ENCODE measurements at places on chromosomes 11 and 22.

DNA sequence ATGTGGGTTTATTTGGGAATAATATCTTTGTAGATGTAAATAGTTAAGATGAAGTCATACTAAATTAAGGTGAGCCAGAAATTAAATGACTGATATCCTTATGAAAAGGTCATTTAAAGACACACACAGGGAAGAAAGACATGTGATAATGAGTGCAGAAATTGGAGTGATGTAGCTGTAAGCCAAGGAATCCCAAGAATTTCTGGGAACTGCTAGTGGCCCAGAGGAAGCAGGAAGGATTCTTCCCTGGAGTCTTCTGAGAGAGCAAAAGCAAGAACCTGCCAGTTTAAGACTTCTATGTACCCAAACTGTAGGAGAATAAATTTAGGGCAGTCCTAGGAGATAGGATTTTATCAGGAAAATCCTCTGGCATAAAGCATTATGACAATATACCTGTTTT lies 66.9 kb downstream of the LRRC4C start:
- DNase-seq = no peak

GRCh38 chr11:2911785-2912391 lies 17.3 kb downstream of the PHLDA2 start:
- no peak for DNase-seq

- DNase-seq = no peak
Measured at GRCh38 chr22:48145738-48146137, 1383.3 kb downstream of the TBC1D22A start.

- DNase-seq = peak; percentile 95
Measured at GRCh38 chr11:57530596-57531507, at the start of gene TIMM10. Gene TIMM10 (minus strand): TSS chr11:57530754. CDS start chr11:57530189, 565 bp downstream.

GRCh38 chr11:130787973-130788570 lies 128.2 kb downstream of the SNX19 start:
- DNase-seq = no peak

GRCh38 chr11:99531468-99531867 lies 510.7 kb downstream of the CNTN5 start:
- DNase-seq = no peak

GRCh38 chr11:113841691-113842090 lies 33.7 kb downstream of the USP28 start:
- DNase-seq = no peak

GRCh38 chr11:32487270-32487669 lies 51.9 kb upstream of the WT1 start:
- no peak for DNase-seq

DNA sequence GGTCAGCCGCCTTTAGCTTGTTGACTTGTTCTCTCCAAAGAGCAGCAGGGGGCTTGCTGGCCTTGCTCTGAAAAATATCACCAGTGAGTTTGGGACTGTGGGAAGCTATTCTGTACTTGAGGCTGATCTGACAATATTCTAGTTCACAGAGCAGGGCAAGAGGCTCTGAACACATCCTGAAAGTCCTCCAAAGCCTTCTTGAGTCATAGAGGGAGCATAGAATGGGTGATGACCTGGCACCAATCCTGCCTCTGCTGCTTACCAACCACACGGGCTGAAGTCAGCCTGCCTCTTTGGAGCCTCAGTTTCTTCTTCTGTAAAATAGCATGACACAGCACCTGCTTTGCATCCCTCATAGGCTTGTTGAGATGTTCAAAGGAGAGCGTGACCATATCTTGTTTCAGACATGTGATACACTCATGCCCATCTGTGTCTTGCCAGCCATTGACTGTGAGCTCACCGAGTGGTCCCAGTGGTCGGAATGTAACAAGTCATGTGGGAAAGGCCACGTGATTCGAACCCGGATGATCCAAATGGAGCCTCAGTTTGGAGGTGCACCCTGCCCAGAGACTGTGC lies 96.6 kb downstream of the RRAS2 start:
- DNase-seq = no peak

DNA sequence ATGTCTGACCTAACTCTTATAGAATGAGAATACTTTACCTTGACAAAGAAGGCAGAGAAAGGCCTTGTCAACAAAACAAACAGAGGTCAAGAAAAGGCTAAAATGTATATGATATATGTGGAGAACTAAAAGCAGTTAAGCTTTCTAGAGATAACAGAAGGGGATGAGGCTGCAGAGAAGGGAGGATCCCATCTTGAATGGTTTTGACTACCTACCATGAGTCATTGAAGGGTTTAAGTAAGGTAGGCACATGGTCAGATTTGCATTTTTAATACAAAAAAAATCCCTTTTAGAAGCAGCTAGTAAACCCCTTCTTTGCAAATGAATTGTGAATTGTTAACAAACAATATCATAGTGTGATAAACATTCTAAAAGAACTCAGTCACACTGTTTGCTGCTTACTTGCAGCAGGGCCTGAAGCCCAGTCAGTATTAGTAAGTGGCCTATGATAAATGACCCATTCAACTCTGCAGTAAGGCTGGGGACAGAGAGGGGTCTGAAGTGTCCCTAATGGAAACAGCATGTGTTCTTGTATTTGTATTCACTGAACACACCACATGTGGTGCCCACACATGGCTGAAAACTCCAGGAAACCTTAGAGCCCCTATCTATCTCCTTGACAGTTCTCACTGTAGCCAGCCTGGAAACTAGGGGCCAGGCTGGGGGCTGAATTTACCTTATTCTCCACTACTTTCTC lies 328.8 kb upstream of the PITPNB start:
- no peak for DNase-seq

DNA sequence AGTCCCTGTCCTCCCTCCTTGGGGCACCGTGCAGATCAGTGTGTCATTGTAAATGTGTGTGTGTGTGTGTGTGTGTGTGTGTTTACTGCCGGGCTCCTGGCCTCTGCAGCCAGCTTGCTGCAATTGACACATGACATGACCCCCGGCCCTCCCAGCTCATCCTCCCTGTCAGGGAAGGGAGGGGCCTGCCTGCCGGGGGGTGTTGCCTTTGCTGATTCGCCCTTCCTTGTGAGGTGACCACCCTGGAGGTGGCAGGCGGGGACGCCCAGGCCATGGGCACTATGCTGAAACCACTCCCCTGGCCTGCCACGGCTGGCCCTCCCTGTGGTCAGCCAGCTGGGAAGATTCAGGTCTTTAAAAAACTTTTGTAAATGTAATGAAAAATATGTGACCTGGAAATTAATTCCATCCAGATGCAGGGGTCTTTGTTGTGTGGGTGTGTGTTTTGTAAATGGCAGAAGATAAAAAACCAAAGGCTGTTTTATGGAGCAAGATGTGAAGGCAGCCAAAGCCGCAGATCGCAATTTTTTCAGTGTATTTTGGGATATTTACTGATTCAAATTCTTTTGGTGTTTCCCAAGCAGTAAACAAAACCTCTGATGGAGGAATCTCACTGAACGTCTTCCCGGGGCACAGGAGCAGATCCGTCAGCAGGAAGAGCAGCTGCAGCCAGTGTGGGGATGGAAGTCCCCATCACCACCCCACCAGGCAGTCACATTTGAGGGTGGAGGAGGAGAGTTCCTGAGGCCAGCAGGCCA lies 23.2 kb downstream of the SHISAL1 start:
- no peak for DNase-seq

GRCh38 chr11:113722221-113722620 lies 16.1 kb upstream of the TMPRSS5 start:
- DNase-seq = no peak

- DNase-seq = no peak
Measured at GRCh38 chr11:57179681-57180080, 2.1 kb upstream of the LRRC55 start.

DNA sequence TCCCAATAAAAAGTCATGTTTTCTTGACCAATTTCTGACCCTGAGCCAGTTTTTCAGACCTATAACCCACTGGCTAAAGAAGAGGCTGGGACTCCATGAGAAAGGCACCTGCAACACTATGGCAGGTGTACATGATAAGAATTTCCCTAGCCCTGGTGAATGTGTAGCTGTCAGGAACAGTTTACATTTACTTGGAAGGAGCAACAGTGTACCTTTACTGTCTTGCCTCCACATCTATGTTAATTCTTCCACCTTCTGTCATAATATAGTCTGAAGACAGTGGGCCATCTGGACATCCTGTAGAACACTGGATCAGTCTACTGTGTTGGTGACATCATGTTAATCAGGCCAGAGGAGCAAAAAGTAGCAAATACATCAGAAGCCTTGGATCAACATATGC lies 72.1 kb upstream of the CD82 start:
- DNase-seq = no peak

DNA sequence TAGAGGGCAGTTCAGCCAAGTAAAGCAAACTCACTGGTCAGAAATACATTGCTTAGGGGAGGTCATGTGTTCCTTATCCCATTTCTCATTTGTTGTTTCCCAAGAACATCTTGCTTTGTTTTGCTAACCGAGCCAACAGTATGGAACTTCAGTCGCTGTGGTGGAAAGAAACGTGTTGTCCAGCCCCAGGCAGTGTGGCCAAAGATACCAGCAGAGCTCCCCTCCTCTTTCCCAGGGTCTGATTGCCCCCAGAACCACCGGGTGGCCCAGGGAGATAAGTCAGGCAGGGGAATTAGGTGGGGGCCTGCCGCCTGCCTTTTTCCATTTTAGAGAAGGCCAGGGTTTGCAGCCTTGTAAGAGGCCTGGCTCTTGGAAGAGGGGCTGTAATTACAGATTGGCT lies 98.7 kb upstream of the CRYBB3 start:
- no peak for DNase-seq

DNA sequence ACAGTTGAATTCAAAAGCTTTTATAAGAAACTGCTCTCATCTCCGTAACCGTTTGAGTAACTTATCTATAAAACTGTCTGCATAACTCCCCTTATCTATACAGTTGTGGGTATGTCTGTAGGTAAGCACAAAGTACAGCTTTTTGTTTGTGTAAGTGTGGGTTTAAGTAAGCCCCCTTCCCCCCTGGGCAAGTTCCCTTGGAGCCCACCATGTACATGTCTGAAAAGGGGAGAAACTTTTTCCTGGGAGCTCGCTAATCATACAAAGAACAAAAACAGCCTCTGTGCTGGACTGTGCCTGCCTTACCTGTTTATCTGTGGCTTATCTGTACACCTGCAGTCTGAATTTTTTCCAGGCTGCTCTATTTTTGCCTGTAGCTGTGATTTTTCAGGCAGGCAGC lies 36.3 kb upstream of the TMEM45B start:
- no peak for DNase-seq

GRCh38 chr22:45620706-45621105 lies 50.9 kb upstream of the ATXN10 start:
- no peak for DNase-seq

DNA sequence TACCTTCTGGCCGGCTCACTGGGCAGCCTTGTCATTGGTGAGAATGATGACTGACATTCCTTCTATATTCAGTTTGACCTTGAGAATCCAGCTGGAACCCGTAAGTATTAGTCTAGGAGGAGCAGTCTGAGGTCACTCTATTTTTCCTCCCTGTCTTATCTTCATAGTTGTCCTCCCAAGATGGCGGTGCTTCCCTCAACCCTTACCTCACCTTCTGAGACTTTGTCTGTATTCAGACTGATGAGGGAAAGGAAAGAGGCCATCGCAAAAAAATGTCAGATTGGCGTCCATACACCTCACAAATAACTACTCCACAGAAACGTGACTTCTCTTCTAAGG lies 6.0 kb downstream of the KREMEN1 start:
- DNase-seq = no peak

- DNase-seq = no peak
Measured at GRCh38 chr11:126686938-126687337, 313.6 kb downstream of the KIRREL3 start.

DNA sequence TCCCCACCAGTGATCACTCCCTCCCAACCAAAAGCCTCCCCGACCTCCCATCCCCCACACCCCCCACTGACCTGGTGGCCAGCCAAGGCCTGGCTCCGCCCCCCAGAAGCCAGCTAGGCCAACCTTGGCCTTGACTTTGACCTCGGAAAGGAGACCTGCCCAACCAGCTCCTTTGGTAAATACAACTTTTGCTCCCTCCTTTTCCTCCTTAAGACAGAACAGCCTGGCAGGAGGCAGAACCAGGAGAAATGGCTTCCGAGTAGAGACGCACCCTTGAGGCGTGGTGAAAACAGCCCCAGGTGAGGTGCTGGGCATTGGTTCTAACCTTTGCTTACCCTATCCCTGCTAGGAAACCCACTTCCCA lies 27.0 kb downstream of the PLEKHA7 start:
- no peak for DNase-seq

DNA sequence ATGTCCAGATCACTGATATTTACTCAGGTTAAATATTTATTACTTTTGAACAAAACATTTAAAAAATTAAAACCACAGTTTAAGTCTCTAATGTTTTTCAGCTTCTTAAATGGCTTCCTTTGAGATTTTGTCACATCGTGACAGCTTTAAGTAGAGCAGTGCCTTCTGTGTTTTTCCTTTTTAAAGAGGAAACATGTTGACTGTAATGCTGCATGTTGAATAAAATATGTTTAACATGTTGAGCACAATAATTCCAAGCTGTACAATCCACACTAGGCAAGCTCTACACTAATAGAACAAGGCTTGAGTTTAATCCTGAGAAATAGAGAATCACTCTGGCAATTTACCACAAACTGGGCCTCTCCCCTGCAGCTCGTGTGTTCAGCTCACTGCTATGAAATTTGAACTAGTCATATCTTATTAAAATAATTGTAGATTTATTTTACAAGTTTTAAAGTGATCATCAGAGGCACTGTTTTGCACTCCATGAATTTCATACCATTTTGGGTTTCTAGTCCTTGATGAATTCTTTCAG lies 368.3 kb downstream of the SOX6 start:
- no peak for DNase-seq

- DNase-seq = no peak
Measured at GRCh38 chr11:124872741-124873140, 7.5 kb downstream of the ROBO3 start.

- no peak for DNase-seq
Measured at GRCh38 chr22:48320048-48320682, 1507.5 kb downstream of the BRD1 start.

DNA sequence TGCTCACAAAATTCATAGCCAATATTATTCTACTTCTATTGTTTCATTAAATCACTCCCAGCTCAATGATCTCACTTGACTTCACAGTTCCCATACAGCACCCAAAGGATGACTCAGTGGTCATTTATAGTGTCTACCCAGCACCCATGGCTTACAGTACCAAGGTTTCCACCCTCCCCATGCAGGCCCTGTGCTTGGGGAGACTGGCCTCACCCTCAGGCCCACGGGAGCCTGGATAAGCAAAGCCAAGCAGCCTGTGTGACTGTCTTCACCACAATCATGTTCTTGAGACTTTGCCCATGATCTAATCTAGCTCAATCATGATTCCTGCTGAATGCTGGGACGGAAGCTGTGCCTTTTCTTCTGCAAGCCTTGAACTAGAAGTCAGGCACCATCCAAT lies 97.6 kb downstream of the SLC36A4 start:
- no peak for DNase-seq

DNA sequence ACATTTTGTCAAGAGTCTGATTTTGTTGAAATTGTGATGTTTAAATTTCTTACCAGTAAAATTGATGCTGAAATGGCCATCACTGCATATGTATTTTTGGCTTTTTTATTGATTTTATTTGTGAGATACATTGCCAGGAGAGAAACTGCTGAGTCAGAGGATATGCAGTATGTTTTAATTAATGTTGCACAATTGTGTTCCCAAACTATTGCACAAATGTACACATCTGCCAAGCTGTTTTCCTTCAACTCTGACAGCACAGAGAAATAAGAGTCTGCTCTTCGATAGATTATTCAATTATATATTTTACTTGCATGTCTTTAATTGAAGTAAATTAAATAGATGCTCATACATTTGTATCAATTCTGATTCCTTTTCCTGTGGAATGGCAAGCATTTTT lies 640.2 kb upstream of the LUZP2 start:
- DNase-seq = no peak

- no peak for DNase-seq
Measured at GRCh38 chr11:102630598-102631448, 5.7 kb upstream of the MMP20 start.

- no peak for DNase-seq
Measured at GRCh38 chr11:102757823-102758549, 22.4 kb downstream of the MMP10 start.

GRCh38 chr22:32080904-32081303 lies 37.8 kb downstream of the SLC5A1 start:
- peak; percentile 6 for DNase-seq
